GM19239 (cell line): ENCODE measurements at places on chromosomes 7 and 10.

GRCh38 chr10:126581648-126582046, 88.8 kb downstream of the C10orf90 start:
- no peak for DNase-seq

GRCh38 chr10:75229971-75230370, 5.8 kb downstream of the COMTD1 start:
- no peak for DNase-seq

DNA sequence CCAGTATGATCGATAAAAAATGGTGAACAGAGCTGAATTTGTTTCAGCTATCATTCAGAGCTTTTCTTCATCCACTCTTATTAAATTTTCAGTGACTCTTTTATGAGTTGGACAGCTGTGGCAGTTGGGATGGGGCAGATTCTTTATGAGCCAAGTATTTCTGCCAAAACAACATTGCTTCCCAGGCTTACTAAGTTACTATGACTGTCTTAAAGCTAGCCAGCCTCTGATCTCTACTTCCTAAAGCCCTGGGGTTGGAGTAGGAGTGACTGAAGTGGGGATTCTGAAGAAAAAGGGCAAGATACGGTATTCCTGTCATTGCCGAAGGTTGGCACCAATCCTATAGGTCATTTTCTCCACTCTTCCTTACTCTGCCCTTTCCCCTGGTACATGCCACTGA, 12.7 kb downstream of the RPP30 start:
- DNase-seq = no peak

GRCh38 chr7:37282927-37283326, 165.7 kb downstream of the ELMO1 start:
- DNase-seq = no peak

- DNase-seq = no peak
These were observed 139.3 kb upstream of the ODAD2 start for GRCh38 chr10:28137907-28138880.

DNA sequence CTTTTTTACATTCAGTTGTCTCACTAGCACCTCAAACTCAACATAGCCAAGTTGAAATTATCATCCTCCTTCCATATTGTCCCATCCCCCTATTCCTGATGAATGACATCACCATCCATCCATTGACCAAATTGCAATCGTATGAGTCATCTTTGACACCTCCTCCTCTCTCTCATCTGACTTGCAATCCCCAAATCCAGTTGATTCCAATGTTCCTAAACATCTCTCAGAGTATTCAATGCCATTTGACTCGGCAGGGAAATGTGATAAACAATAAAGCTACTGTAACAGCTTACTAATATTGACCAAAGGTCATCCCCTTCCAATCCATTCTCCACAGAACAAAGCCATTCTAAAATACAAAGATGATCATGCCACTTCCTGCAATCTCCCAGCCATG, 1047.8 kb downstream of the NRG3 start:
- DNase-seq = no peak

GRCh38 chr10:81034383-81034782, 496.7 kb downstream of the SH2D4B start:
- DNase-seq = no peak

GRCh38 chr7:128000854-128001265, 30.4 kb downstream of the LRRC4 start:
- DNase-seq = peak; percentile 25

DNA sequence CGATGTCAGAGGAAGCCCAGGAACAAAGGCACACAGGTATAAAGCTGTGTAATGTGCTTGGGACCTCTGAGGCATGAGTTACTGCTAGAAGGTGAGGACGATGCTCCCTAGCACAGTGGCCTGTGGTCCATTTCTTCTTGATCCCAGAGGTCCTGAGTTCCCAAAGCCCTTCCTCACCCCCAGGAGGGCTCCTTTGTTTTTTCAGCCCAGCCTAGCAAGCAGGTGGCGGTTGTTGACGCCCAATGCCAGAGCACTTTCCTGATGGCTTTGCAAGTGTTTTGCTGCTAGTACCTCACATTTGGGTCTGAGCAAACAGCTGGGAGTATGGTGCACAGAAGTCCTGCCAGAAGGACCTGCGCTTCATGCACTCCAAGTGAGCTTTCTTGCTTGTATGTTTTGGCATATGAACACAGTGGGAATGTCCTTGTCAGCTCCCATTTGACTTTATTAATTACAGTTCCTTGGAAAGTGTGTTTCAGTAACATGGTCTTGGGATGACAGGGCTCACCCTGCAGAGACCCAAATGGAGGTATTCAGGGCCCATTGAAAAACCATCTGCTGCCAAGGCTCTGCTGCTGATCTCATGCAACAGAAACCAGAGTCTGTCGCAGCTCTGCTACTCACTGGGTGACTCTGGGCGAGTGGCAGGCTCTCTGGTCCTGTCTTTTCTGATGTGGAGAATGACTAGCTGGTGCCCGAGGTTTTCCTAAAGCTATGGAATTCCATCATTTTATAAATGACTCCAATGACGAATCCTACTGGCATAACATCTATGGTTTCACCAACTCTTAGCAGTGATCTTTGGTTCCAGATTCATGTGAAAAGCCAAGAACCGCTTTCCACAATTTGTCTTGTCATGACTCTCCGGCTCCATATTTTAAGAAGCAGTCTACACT, 134.9 kb downstream of the ARID5B start:
- DNase-seq = no peak

- DNase-seq = no peak
These were observed 7.7 kb downstream of the BLNK start for GRCh38 chr10:96263669-96264068.

DNA sequence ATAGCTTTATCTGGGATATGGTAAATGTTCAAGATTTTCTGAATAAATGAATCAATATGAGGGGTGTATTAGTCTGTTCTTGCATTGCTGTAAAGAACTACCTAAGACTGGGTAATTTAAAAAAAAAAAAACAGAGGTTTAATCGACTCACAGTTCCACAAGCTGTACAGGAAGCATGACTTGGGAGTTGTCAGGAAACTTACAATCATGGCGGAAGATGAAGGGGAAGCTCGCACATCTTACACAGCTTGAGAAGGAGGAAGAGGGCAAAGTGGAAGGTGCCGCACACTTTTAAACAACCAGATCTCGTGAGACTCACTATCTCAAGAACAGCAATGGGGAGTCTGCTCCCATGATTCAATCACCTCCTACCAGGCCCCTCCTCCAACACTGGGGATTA, 32.5 kb upstream of the OTUD1 start:
- no peak for DNase-seq

DNA sequence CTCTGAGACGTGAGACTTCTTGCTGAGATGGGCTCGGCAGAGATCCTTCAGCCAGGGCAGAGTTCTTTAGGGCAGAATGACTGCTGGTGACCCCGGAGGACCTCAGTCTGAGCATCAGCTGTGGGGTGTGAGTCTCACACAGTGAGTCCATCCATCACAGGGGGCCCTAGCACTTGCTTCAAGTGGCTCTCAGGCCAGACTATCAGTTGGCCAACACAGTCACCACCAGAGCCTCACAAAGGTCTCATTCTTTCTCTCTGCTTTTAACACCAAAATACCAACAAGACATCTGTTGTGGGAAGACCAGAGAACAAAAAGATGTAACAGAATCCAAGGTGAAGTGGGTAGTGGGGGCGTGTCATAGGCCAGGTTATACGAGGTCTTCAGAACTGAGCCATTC, 345.6 kb upstream of the NRP1 start:
- no peak for DNase-seq

- no peak for DNase-seq
These were observed 530.8 kb upstream of the DPP6 start for GRCh38 chr7:153521370-153521769.

- no peak for DNase-seq
These were observed 162.9 kb upstream of the PRSS58 start for GRCh38 chr7:142420554-142421362.

- no peak for DNase-seq
These were observed 734.8 kb downstream of the TNS3 start for GRCh38 chr7:46847126-46847525.

- DNase-seq = peak; percentile 62
These were observed 74.0 kb upstream of the CUX1 start for GRCh38 chr7:101743241-101743994.

- DNase-seq = peak; percentile 62
These were observed 8.0 kb upstream of the EPHA1 start for GRCh38 chr7:143416565-143417149.

GRCh38 chr10:33120700-33121099, 162.7 kb upstream of the ITGB1 start:
- DNase-seq = no peak

DNA sequence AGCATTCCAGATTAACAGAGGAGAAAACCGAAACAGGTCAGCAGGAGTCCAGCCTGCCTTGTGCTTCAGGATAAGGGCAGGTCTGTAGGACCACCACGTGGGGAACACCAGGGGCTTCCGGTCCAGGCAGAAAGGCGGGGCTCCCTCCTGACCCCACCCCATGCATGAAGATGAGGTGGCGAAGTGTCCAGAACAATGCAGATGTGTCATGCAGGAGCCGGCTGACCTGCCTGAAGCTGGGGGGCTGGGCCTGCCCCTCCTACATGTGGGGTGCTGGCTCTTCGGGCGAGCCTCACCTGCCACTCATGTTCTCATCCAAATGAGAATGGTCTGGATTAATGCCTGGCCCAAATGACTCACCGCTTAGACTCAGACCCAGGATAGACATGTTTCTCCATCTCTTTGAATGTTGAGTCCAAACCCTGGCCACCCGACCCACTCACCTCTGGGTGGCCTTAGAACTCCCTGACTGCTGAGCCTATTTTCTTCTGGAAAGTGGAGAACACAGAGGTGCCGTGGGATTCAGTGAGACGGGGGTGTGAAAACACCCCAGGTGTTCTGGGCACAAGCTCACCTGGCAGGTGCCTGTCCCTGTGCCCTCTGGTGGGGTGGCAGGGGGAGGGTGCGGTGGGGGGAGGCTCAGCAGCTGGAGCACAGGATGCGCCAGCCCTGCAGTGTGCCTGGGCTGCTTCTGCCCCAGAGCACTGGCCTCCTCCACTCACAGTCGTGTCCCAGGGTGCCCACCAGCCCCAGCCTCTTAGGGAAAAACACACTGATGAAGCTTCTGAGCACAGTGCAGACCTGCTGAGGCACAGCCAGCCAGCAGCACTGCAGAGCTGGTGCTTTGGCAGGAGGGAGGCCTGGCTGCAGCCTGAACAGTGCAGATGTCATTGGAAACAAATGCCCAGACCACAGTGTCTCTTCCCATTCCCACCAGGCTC, 55.2 kb upstream of the GDF10 start:
- no peak for DNase-seq

DNA sequence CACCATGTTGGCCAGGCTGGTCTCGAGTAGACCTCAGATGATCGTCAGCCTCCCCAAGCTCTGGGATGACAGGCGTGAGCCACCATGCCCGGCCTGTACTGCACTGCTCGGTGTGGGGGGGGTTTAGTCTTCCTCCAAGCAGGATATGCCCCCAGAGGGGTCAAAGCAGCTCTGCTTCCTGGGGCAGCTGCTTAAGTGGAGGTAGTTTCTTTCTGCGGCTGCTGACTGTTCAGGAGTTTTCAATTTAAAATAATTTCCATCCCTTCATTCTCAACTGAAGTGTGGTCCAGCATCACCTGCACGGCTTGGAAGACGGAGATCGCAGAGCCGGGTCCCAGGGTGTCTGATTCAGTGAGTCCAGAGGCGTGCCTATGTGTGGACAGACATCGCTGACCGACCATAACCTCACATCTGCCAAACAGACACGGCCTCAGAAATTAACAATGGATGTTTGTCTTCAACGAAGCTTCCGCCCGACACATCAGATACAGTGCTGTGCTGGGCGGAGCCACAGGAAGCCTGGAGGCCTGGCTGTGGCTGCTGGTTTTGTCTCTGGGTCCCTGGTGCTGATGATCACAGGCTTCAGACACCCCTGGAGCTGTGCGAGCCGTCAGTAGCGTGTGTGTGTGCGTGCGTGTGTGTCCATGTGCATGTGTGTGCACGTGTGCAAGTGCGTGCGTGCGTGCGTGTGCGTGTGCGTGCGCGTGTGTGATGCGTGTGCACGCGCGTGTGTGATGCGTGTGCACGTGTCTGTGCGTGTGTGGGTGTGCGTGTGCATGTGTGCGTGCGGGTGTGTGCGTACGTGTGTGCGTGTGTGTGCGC, 226.5 kb upstream of the PITRM1 start:
- no peak for DNase-seq

DNA sequence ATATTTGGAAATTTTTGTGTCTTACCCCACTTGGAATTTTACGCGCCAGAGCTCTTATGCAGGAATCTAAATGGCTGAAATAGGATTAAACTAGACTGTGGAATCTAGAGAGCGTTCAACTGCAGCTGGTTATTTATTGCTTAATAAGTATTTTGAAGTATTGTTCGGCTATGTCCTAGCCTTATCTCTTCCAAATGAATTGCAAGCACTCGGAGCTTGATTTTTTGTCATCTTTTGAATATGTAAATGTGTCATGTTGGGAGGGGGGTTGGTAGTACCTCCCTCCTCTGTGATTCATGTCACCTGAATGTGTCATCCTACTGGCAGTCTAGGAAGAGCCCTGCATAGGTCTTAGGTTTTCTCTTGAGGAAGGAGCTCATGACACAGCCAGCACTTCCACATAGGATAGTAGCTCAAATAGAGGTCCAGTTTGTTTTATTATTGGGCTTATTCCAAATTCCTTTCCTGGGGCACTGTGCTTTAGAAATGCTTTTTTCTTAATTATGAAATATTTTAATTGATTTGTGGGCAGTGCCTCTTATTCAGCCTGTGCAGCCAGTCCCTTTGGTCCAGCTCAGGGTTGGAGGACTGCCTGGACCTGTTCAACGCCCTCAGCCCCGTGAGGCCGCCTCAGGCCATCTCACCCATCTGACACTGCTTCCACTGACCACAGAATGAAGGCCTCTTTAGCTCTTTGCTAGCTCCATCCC, 22.5 kb upstream of the TRIL start:
- DNase-seq = no peak

- DNase-seq = no peak
These were observed 240.4 kb upstream of the PPP2R2D start for GRCh38 chr10:131660427-131660826.

DNA sequence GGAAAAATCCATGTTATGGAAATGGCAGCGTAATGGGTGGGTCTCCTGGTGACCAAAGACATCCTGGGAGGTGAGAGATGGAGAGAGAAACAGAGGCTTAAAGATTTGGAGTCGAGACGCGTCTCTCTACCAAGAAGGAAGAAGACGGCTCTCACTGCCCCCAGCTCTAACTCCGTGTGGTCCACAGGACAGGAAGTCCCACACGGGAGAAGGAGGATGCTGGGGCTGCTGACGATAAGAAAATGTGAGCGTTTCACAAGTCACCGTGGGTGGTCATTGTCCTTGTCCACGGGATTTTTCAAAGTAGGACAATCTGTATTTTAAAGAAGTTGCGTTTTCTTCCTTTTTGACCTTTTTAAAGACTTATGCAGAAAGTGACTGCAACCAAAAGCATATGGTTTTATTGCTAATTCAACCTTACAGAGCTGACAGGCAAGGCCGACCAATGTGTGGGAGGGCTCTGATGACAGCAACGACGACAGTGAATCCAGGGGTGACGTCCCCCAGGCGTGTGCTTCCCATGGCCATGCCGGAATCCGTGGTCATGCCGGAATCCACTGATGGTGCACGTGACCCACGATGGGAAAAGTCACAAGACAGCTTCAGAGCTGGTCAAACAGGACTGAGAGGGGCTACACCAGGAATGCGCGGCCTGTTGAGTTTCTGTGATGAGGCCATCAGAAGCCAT, 341.2 kb downstream of the PTPRN2 start:
- no peak for DNase-seq
